Activated T-helper 2 cell treated with anti-CD3 and anti-CD28 coated beads, Interferon-gamma antibody, Interleukin-2, Interleukin-4, amounts not matched to agents 10 μg/mL and 5 μg/mL and 100 μg/mL, durations not matched to agents 14 hours and 24 hours and 36 hours (primary cell): ENCODE measurements at places on chromosomes 5 and 9.
A peak's percentile ranks its signal among the peaks of the same experiment; 100 is the strongest.

GRCh38 chr5:103546858-103547257 lies 15.7 kb downstream of the NUDT12 start:
- no peaks in the 10 kb centered on the region for H3K4me1 ChIP-seq
- H3K4me3 ChIP-seq: no peak overlapping the region
- no peak for DNase-seq
- H3K36me3 ChIP-seq: no peaks in the 10 kb centered on the region
- no peak overlapping the region for H3K27ac ChIP-seq
- no peaks in the 10 kb centered on the region for H3K27me3 ChIP-seq

DNA sequence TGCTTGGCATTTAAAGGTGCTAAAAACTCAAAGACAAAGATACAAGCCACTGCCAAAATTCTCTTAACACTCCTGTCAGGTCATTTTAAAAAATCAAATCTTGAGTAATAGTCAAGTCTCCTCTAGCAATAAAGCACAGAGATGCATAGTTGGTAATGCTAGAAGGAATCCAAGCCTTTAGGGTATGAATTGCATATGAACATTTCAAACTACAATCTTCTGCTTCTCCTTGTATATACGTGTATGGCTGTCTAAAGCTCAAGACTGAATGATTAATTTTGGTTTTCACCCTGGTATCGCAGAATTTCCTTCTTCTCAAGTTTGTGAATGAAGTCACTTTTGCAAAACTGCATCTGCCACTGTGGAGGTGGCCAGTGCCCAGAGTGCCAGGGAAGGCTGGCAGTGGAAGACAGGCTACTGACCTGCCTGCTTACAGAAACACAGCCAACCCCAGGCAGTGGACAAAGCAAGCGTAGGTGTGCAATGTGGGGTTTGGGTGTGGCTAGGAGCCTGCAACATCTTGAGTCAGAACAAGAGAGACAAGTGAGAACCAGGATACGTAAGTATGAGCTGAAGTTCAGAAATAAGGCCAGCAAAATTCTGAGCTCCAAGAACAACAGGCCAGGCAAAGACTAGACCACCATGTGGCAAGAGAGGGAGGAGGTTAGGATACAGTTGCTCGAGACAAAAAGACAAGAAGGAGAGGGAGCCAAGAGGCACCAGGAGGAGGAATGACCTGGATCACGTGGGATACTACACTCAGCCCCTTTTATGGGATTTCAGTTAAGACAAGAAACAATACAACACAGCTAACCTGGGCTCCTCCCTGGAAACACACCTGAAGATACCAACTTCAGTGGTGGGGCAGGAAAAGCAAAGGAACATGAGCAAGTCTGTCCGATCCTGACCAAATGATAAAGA lies 22.6 kb downstream of the MYO10 start:
- no peaks in the 10 kb centered on the region for H3K27me3 ChIP-seq
- no peak for DNase-seq
- H3K36me3 ChIP-seq: no peaks in the 10 kb centered on the region
- peak overlapping the region; percentile 54 for H3K27ac ChIP-seq

DNA sequence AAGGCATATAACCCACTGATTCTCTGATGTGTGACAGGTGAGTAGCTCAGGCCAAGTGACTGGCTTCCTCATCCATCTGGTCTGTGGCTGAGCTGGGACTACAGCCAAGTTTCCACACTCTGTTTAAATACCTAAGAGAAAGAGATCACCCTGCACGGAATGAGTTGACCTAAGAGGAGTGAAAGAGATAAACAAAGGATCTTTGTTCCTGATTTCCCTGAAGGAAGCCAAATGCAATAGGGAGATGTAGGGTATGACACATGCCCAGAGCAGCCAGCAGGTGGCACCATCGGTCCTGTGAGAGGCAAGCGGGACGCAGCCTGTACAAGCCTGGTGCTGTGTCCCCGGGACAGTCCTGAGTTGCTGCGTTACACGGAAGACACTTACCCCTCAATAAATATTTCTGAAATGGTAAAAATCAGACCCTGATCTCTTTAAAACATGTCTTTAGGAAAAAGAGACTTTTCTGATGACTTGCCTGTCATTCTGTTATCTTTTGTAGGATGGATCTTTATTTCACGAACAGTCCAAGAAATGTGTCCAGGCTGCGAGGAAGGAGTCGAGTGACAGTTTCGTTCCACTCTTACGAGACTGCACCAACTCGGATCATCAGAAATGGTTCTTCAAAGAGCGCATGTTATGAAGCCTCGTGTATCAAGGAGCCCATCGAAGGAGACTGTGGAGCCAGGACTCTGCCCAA lies 41.1 kb downstream of the GALNT12 start:
- peak; percentile 54 for DNase-seq
- no peaks in the 10 kb centered on the region for H3K27me3 ChIP-seq
- H3K4me3 ChIP-seq: no peak overlapping the region
- H3K27ac ChIP-seq: no peak overlapping the region
- H3K36me3 ChIP-seq: no peaks in the 10 kb centered on the region

DNA sequence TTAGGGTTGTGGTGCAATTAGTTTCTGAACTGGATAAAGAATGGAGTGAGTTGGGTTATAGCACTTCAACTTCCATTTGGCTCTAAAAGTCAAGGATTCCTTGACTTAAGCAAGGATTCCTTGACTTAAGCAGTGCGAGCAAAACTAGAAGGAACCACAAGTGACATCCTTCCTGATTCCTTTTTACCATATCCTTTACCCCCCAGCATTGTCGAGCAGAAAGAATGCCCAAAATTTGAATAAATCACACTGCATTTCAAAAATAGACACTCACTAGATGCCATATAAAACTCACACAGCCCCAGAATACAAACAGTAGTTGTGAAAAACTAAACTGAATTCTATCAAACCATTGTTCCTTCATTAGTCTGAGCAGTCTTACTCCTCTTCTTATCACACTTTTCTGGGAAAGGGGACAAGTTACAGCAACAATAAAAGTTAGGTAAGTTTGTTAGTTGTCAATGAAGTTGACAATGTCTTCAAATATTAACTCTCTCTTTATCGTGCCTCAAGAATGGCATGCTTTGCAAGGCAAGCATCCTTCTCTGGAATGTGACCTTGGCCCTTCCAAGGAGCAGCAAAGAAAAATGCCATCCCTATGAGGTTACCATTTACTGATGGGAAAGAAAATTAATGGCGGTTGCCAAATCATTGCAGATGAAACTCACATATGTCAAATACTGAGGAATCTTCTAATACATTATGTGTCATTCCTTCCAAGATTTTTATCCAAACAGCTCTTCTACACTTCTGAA lies 273.3 kb upstream of the ANKRD55 start:
- H3K4me3 ChIP-seq: no peak overlapping the region
- H3K4me1 ChIP-seq: peaks cover 18% of the 10 kb centered on the region
- DNase-seq: no peak
- H3K36me3 ChIP-seq: no peaks in the 10 kb centered on the region

GRCh38 chr5:102833146-102833545 lies 78.0 kb downstream of the PAM start:
- H3K4me3 ChIP-seq: no peak overlapping the region
- no peak overlapping the region for H3K27ac ChIP-seq
- H3K4me1 ChIP-seq: peaks cover 11% of the 10 kb centered on the region
- H3K36me3 ChIP-seq: no peaks in the 10 kb centered on the region
- DNase-seq: no peak
- no peaks in the 10 kb centered on the region for H3K27me3 ChIP-seq
